ENCODE measurements at places on chromosomes 11 and 22.

GRCh38 chr11:29095821-29096220, 921.0 kb downstream of the KCNA4 start:
- no peak for DNase-seq

DNA sequence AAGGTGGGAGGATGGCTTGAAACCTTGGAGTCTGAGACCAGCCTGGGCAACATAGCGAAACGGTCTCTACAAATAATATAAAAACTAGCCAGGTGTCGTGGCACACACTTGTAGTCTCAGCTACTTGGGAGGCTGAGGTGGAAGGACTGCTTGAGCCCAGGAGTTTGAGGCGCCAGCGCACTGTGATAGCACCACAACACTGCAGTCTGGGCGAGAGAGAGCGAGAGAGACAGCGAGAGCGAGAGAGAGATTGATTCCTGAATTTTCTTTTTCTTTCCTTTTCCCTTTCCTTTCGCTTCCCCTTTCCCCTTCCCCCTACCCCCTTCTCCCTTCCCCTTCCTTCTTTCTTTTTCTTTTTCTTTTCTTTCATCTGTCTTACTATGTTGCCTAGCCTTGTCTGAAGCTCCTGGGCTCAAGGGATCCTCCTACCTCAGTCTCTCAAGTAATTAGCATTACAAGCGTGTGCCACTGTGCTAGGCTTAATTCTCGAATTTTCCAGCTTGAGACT, 162.4 kb upstream of the ZBED5 start:
- DNase-seq: no peak

GRCh38 chr11:46912526-46913150, 5.7 kb downstream of the LRP4 start:
- no peak for DNase-seq

DNA sequence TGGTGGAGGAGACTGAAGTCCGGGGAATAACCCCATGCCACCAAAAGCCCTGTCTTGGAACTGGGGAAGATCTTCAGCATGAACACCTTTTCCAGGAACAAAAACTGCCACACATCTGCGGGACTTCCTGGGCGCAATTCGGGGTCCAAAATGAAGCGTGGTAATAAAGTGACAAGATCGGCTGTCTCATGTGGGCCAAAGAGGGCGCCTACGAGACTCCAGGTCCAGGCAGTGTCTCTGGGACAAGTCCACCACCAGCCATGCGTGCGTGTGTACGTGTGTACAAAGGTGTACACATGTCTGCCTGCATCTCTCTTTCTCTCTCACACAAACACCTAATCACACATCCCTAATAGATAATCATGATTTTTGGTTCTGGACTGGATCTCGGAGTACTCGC, 8.9 kb upstream of the MYBPC3 start:
- no peak for DNase-seq

DNA sequence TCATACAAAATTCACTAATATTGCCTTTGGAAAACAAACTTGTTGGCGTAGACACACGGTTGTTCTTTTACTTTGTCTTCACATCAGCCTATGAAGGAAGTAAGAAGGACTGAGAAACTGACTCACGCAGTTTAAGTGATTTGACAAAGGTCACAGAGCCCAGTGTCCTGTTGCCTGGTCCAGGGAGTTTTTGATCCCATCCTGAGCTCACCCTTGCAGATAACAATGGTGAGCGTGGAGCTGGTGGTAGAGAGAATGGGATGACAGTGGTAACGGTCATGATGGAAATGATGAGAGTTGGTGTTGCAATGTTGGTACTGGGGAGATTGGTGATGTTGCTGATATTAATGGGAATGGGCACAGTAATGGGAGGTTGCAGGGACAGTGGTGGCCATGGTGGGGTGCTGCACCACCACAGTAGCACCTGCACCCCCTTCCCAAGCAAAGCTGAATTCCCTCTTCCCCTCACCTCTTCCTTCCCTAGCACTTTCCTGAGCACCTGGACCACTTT, 22.0 kb downstream of the CREB3L1 start:
- no peak for DNase-seq

DNA sequence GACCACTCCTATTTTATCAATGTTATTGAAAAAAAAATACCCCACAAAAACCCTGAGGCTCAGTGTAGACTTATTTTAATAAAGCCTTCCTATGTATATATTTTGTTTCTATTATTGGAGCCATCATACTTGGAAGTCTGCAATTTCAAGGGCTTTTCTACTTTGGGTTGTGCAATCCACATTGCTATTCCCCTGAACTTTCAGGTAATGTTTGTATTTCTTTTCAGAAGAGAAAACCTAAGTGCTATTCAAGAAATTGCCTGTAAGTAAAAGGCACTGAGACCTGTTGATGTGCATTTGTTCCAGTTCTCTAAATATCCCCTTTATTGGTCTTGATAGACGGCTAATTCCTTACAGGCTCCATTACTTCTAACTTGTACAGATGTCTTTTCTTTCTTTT, 280.7 kb upstream of the RAG2 start:
- DNase-seq: no peak

DNA sequence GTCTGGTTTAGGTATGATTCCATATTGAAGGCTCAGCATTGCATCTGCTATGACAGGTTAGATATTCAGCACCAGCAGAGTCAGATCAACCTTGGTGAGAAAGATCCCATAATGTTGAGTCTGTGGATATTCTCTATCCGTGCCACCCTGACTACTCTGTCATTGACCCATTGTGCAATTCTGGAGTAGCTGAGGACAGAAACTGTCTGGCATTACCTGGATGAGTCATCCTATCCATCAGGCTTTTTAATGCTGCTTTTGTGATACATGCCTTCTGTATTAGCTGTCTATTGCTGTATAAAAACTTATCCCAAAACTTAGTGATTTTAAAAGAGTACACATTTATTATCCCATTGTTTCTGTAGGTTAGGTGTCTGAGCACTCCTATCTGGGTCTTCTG, 189.1 kb upstream of the FAT3 start:
- DNase-seq: no peak

- DNase-seq: no peak
Measured at GRCh38 chr22:28032861-28033260, 113.8 kb upstream of the PITPNB start.

DNA sequence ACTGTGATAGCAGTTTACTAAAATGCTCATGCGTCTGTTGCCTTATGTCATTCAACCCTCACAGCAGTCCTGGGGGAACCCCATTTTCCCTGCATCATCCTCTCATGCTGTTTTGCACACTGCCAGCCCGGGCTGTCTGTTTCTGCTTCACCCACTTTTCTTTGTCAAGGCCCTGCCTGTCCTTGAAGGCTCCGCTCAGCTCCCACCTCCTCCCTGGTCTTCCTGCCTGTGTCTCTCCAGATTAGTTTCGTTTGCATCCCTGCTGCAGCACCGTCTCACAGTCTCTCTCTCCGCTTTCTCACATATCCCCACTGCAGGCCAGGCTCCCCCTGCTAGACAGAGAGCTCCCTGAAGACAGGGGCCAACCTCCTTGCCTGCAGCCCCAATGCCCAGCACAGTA, 29.9 kb downstream of the SERPINH1 start:
- no peak for DNase-seq

DNA sequence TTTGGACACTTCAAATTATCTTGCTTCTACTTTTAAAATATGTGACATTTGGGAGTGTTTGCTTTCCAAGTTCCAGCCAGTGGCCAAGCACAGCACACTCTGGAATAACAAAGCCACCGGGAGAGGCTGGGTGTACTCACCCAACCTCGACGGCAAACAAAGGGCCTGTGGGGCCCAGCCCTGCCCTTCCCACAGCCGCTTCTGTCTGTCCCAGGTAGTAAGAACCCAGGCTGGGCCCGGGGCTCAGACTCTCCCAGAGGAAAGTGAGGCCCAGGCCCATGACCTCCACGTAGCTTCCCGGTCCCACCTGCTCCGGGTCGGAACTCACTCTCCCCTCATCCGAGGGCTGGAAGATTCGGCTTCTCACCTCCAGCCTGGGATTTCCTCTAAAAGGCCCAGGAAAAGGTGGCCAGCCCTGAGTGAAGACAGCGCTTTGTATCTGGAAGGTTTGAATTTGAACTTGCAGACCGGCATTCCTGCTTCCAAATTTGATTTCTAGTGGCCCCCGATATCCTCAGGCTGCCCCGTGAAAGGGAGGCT, 93.5 kb downstream of the CELSR1 start:
- DNase-seq: no peak

GRCh38 chr11:74050465-74050864, 41.6 kb upstream of the UCP3 start:
- DNase-seq: no peak

DNA sequence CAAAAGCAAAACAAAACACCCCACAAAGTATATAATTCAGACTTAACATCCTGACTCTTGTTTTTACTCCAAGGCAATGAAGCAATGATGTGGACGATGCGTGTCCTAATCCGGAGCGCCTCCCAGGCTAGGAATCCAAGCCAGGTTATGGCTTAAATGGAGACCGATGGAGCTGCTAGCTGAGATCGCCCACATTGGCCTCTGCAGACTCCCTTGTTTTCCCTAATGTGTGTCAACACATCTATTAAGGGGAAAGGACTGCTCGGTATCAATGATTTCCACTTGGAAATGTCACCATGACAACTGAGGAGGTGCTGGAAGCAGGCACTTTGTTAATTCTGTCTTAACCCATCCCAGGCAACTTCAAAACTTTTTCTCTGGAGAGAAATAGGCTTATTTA, 311.7 kb downstream of the TBC1D22A start:
- DNase-seq: no peak

GRCh38 chr22:26673486-26673885, 16.1 kb downstream of the MIAT start:
- DNase-seq: no peak

GRCh38 chr22:44752285-44753188, at the start of gene ARHGAP8:
TSS of gene ARHGAP8 (plus strand) at chr22:44752575. CDS start at chr22:44786528, 33,953 bp downstream.
- no peak for DNase-seq

Data from stimulated activated effector memory CD8-positive, alpha-beta T cell treated with anti-CD3 and anti-CD28 coated beads, Interleukin-12 subunit alpha, Interleukin-12 subunit beta, amount 100 ng/mL, for 72 hours (primary cell).